CD4-positive, alpha-beta T cell treated with Interleukin-6 at 100 ng/mL for 8 hours (primary cell): ENCODE measurements at places on chromosomes 13 and 19.

GRCh38 chr19:17703824-17704463 is 15.3 kb upstream of the MAP1S start:
- DNase-seq = peak; percentile 51

DNA sequence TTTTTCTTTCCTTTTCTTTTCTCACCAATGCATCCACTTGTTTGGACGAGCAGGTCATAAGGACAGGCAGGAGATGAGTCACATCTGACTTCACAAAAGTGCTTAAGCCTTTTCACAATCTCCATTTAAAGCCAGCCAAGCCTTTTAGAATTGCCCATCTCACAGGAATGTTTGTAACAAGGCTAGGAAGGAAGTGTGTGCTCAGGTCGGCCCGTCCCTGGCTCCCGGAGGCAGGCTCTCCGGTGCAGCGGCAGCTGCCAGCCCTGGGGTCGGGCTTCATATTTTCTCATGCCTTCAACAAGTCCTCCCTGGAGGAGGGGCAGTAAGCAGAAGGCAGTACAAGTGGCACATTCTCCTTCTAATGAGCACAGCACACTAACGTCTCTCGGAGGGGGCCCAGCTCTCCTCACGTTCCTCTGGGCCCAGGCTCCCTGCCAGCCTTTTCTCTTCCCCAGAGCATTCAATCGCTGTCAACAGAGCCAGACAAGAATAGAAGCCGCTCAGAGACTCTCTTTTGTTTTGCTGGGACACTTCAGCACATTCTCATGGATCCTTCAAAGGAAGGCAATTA is 180.5 kb downstream of the COL4A1 start:
- no peak for DNase-seq

DNA sequence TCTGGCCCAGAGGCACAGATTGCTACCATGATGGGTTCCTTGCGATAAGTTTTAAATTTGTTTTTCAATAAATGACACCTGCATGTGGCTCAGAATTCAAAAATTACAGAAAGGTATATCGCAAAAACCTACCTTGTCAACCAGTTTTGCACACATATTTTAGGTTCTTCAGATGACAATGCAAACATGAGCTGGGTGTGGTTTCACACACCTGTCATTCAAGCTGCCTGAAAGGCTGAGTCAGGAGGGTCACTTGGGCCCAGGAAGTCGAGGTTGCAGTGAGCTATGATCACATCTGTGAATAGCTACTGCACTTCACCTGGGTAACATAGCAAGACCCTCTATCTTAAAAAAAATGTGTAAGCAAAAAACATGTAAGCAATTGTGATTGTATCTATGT is 56.1 kb downstream of the DNM2 start:
- DNase-seq = no peak

GRCh38 chr13:54241719-54242118 is 1213.1 kb downstream of the OLFM4 start:
- no peak for DNase-seq

- no peak for DNase-seq
Observed at GRCh38 chr19:7790416-7790815, 27.4 kb downstream of the CLEC4M start.

GRCh38 chr19:42242069-42242511 is 312 bp downstream of the GSK3A start:
- peak; percentile 15 for DNase-seq

DNA sequence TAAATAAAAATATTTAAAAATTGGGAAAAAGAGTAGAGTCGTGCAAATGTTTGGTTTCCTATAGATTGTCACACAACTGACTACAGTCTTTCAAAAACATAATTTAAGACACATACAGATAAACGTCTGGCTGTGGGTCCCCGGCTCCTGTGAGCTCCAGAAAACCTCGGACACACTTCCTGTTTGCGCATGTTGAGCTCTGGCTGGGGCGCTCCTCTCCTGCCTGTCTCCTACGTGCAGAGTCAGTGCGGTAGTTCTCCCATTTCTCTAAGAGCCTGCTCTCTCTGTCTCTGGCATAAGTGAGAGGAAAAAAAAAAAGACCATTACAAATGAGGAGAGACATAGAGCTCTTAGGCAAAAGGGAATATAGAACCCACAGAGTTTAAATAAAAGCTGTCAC is 128.2 kb upstream of the OBI1 start:
- DNase-seq = no peak

DNA sequence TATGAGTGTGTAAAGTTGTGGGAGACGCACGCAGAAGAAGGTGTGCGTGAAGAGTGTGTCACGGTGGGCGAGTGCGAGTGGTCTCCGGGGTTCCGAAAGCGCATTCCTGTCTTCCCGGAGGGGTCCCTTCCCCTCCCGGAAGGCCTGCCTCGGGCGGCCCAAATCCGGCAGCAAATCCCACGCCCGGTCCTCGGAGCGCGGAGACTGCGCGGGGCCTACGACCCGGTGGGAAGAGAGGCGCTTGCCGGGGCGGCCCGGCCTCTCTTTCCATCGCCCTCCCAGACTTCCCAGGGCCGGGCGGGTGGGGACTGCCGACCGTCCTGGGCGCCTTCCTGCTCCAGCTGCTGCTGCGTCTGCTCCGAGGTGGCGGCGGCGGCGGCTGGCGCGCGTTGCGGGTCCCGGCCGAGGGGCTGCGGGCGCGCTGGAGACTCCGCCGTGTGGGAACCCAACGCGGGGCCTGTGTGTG is 2.1 kb downstream of the ZIC5 start:
- DNase-seq = no peak

DNA sequence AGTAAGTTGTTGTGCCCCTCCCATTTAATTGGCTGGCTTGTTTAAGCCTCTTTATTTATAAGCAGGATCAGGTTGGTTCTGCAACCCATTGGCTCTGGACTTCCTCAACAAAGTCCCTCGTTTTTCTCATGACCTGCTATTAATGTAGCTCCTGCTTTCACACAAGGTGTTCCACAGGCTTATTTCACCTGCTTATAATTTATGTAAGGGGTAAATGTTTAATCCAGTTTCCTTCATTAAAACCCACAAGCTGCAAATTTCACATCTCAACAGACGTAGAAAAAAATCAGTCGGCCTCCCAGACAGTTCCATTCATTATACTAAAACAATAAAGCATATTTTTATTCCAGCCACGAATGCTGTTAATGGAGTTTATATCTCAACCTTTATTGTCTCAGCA is 86.1 kb downstream of the TBC1D4 start:
- DNase-seq = no peak

GRCh38 chr19:51779181-51779580 is 15.8 kb upstream of the FPR3 start:
- no peak for DNase-seq

DNA sequence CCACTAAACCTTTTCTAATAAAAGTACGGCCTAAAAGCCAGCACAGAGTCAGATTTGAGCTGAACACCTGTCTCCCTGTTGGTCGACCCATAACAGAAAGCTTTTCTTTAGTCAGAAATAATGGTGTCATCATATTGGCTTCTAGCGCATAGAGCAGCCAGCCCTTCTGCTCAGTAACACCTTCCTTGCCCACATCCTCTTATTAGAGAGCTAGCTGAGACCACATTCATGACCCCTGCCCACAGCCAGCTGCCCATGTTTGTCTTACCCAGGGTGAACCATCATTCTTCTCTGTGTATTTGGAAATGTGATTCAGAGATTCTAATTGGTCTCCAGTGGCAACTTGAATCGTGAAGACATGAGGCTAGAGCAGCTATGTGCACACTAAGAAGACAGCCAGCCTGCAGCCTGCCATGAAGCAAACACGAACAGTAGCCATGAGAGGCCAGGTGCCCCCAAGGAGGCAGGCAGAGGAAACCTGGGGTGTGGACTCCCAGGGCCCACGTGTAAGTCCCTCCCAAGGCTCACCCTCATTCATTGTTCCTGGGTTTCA is 82.3 kb upstream of the PDCD5 start:
- DNase-seq = no peak

DNA sequence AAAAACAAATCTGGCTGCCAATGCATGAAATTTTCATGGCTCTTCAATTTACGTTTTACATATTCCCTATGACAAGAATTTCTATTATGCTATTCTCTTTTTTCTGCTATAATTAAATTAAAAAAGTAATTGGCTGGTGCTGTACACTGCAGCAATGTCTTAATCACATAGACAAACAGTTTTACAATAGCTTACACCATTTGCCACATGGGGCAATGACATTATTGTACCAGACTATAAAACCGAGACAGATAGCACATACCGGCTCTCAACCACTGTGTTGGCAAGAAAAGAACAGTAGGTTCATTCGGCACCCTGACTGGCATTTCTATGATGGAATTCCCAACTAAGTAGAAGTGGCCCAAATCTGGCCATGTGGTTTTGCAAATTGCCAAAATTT is 67.7 kb downstream of the DACH1 start:
- no peak for DNase-seq

DNA sequence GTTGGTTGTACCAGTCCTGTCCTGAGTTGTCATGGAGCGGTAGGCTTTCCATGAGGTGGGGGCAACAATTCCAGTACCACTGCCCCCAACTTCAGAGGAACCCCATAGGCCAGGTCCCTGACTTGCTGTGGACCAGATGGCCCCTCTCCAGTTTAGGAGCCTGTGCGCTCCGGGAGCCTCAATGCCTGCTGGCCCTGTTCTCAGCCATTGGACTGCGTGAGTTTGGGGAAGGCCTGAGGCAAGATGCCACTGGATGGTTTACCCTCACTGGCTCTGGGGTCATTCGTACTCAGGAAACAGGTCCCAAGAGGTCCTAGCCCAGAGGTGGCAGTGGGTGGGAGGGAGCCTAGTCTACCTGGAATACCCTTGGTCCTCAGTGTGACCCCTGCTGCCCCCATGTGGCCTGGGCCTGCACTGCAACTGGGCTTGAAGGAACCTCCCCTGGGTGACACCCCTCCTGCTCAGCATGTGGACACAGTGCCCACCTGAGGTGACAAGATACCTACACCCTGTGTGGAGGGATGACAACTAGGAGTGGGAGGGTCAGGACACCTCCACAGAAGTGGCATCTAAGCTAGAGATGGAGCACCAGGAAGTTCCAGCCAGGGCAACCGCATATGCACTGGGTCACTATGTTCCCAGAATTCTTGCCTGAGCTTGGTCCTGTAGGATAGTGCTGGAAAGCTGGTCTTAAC is 6.0 kb upstream of the PRR19 start:
- peak; percentile 84 for DNase-seq

GRCh38 chr13:33025220-33025744 is 9.1 kb downstream of the KL start:
- DNase-seq = no peak

- DNase-seq = no peak
Observed at GRCh38 chr13:26255115-26255514, 1.2 kb downstream of the CDK8 start.

GRCh38 chr13:67917291-67917987 is 687.3 kb upstream of the PCDH9 start:
- no peak for DNase-seq

- no peak for DNase-seq
Observed at GRCh38 chr13:34748596-34748995, 193.5 kb upstream of the NBEA start.

GRCh38 chr13:74218291-74218690 is 84.1 kb upstream of the KLF12 start:
- DNase-seq = no peak

GRCh38 chr13:79119578-79120107 is 286.4 kb downstream of the RBM26 start:
- no peak for DNase-seq

DNA sequence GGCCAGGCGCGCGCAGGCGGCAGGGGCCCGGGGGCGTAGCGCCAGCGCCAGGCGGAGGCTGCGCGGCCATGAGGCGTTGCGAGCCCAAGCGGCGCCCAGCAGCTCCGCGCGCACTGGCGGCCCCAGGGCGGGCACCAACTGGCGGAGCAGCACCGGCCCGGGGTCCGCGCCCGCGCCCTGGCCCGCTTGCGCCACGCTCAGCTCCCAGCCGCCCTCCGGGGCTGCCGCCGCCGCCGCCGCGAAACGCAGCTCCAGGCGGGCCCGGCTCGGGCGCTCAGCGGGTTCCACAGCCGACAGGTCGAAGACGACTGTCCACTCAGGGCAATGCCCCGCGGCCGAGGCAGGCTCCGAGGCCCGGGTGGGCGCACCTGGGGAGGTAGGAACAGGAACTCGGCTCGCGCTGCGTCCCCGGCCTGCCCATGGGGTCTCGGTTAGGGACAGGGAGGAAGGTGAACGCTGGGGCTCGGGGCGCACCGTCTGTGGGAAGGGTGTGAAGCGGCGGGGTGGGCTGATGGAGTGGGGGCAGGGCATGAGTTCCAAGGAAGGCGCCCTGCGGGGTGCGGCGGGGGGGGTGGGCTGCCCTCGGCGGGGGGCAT is 26.8 kb downstream of the CERS1 start:
- no peak for DNase-seq

GRCh38 chr13:87035526-87035925 is 635.6 kb upstream of the SLITRK5 start:
- no peak for DNase-seq

DNA sequence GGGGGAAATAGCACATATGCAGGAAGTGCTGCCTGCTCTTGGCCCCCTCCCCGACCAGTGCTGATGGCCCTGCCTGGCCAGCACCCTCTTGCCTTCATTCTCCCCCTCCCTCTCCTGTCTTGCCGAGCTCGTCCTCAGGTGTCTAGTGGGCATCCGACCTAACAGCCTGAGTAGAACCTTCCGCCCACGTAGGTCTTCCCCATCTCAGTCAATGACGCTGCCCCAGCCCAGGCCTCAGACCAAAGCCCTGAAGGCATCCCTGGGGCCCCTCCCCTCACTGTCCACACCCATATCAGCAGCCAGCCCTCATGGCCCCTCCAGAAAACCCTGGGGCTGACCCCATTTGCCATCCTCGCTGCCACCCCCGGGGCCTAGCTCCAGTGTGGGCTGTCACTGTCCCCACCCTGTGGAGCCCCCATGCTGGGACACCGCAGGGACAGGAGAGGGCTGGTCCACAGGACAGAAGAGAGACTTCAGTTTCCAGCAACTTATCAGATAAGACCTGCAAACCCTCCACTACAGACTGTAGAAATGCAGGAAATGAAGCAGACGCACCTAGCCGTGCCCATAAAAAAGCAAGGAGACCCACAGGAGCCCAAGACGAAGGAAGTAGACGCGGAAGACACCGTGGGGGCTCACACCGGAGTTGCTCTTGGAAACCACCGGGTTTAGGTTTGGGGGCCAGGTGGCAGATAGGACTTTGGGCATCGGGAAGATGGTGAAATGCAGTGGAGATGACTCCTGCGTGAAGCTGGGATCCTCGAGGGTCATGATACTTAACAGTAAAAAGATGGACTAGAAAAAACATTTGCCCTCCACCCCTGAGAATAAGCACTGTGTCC is 38.3 kb downstream of the AP1M1 start:
- no peak for DNase-seq

DNA sequence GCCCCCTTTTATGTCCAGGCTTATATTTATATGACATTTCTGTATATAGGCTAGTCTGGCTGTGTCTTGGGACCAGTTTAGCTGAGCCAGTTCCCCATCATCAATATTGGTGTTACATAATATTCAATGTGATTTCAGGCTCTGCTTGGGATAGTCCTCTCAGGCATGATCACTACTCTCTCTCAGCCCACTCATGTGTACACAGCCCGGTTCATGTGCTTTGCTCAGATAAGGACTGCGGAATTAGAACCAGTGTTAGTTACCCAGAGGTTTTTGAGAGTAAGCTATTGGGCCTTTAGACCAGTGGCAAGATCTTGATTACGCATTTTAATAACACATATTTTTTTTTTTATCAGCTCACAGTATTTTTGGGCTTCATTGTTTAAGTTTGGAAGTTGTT is 219.9 kb downstream of the GPC5 start:
- DNase-seq = no peak
